ENCODE measurements at places on chromosomes 3 and 15.

DNA sequence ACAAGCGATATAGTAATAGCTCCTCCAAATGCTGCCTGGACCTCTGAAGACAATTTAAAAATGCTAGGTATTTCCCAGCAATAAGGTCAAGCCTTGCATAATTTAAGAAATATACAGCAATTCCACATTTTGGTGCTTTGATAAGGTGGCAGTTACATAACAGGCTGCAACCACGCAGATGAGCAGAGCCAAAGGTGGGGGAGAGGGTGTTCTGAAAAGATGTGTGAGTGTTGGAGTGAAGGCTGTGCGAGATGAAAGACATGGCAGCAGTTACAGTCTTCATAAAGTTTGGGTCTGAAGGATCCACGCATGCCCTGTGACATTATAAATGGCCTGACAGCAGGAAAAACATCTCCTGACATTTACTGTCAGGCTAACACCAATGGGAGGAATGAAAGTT is 26.1 kb downstream of the CTDSPL start:
- DNase-seq, result no peak

GRCh38 chr3:123412811-123413604 is 35.9 kb downstream of the ADCY5 start:
- DNase-seq, result no peak

GRCh38 chr15:67564021-67564967 is 21.8 kb downstream of the MAP2K5 start:
- DNase-seq, result no peak

DNA sequence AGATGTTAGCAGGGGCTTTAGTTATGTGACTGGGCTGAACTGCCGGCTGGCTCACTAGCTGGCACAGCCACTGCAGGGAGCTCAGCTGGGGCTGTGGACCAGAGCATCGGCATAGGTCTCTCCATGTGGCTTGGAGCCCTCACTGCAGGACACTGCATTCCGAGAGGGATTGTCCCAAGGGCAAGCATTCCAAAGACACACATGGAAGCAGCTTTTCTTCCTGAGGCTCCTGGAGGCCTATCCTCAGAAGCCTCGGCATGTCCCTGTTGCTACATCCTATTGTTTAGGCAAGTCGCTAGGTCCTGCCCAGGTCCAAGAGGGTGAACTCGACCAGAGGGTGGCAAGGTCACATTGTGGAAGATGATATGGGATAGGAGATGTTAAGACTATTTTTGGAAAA is 209.8 kb downstream of the PLCL2 start:
- DNase-seq, result no peak

DNA sequence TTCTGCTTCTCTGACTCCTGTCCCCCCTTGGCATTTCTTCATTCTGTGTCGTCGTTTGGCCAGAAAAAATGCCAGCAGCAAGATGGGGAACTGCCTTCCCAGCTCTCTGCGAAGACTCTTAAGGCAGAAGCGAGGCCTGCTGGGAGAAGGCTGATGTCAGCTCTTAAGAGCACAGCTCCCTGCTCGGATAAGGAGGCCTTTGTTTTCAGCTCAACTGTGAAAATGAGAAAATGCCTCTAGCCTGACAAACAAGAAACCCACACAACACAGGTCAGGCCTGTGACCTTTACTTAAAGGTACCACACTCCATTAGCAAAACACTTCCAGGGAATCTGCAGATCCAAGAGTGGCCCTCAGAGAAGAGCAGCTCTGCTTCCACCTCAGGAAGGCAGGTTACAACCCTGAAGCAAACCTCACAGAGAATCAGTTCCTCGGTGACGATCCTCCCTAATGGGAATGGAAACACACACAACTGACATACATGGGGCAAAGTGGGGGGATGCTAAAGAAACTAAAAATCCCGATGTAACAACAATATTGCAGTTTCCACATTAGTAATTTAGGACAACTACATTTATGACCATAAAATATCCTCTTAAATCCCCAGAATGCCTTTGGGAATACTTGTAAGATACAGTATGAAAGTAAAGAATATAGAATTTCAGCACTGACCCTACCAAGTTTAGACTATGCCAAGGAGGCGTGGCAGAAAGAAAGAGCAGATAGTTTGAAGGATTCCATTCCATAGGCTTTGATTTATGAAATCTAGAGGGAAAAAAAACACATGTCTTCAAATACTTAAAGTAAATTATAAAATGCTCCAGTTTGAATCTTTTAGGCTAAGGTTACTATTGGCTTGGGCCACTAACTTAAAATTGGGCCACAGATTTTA is 52.1 kb downstream of the VGLL4 start:
- DNase-seq, result no peak

DNA sequence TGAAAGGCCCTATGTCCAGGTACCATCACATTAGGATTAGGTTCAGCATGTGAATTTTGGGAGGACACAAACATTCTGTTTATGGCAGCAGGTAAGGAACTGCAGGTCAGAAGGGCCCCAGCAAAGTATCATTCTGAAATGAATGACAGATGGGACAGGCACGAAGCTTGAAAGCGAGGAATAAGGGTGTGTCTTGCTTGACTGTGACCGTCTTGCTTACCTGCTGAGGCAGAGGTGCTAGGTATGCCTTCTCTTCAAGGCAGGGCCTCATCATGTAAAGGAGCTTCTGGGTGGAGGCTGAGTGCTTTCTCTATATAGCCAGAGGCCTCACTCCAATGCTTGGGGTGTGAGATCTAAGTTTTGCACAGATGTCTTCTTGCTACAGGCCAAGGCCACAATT is 41.4 kb downstream of the TMEM108 start:
- DNase-seq, result no peak

- no peak for DNase-seq
These were observed 292.7 kb downstream of the DIPK2A start for GRCh38 chr3:144264350-144264749.

DNA sequence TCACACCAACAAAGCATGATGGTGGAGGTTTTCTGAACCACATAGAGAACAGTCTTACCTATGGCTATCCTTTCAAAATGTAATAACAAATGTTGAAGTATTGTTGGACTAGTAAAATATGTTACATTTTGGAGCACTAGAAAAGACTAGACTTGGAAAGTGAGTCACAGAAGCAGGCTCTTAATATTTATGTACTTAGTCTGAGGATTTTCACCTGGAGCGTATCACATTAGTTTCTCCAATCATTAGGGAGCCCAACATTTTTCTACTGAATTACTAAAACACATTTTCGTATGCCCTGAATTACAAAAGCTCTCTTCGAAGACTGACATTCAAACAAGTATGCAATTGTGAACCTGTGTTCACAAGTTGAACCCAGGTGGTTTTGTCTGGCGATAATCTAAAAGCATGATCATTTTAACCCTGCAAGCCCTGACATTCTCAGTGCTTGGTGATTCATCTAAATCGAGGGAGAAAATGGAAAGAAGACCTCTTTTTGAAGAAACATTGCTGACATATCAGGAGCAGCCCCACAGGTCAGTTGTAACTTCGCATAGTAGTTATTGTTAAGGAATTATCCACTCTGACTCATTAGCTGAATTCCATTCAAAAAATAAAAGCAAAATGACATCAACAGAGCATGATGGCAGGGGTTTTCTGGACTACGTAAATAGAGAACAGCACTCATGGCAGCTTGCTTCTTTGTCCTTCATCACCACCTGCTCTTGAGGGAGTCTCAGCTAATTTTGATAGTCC is 679.8 kb upstream of the NECTIN3 start:
- DNase-seq, result no peak

DNA sequence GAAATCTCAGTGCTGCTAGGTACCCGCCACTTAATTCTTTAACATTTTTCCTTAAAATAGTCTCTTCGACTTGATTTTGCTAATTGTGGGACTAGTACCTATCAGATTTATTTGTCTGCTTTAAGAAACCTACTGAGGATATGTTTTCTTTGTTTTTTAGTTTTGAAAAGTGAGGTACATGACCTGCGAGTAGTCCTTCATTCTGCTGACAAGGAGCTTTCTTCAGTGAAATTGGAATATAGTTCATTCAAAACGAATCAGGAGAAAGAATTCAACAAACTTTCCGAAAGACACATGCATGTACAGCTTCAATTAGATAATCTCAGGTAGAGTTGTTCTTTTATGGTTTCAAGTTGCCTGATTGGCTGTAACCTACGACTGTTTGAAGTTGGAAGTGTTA is 47.0 kb upstream of the TMEM42 start:
- no peak for DNase-seq

DNA sequence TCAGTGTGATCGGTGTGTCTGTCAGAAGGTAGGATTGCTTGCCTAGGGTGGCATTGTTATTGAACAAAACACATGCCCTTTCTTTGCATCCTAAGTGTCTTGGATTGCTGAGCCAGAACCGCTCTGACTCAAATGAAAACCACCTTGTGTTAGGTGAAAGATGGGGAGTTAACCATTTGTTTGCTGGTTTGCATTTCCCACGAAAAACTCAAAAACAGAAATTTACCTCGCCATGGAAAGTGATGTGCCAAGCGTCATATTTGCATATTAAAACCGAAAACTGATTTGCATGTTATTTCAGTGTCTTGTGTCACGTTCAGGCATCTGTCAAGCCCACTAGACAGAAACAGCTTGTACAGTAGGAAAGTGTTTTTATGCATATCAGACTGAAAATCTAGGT is 474.6 kb upstream of the TPRG1 start:
- no peak for DNase-seq

DNA sequence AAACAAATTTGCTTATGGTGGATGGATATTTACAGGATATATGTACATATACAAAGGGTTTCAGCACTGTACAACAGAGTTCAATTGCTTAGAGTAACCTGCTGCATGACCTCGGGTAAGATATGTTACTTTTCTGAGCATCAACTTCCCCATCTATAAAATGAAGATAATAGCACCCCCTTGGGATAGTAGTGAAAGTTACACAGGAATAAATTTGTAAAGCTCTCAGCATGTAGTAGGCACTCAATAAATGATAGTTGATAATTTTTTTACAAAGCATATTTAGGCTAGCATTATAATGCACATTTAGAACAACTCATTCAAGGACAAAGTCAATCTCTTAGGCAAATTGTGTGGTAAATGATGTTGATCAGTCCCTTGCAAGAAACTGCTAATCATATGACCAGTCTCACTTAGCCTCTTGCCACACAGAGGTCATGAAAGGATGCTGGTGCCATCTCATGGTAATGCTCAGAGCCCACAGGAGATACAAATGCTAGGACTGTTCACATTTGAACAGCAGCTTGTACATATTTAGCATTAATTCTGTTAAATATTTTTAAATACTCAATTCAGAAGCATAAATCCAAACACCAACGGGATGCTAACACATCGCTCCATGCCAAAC is 123.9 kb downstream of the MAGI1 start:
- DNase-seq, result no peak

DNA sequence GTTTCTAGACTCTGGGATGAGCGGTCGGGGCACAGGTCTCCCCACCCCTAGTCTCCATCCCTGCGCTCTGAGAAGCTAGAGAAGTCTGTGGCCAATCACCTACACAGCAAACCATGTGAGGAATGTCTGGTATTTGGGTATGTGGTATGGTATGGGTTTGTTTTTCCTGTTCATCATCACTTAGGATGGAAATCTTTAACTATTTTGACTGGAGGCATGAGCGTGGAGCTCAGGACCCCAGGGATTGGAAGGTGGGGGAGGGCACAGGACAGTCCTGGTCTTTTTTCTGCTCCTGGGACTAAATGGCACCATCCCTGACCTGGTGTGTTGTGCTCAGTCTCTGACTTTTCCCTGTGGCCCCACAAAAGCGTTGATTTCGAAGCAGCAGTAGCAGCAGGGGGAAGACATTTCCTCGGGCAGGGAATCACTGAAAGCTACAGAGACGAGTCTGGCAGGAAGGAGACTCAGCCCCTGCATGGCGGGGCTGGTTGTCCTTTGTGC is 191.7 kb upstream of the TPM1 start:
- DNase-seq, result no peak

GRCh38 chr15:71304681-71305080 is 189.4 kb downstream of the THSD4 start:
- DNase-seq, result no peak

DNA sequence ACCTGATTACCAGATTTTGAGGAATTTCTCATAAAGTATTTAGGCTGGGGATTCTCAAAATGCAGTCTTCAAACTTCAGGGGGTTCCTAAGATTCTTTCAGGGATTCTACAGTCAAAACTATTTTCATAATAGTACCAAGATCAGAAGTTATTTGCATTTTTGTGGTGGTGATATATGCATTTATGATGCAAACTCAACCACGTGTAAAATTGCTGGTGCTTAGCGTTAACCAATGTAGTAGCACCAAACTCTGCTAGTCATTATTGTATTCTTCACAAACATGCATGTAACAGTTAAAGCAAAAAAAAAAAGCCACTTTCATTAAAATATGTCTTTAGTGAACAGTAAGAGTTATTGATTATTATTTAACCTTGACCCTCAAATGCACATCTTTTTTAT is 274.9 kb upstream of the DNAJC19 start:
- no peak for DNase-seq

GRCh38 chr15:88036154-88036839 is 220.2 kb downstream of the NTRK3 start:
- no peak for DNase-seq

GRCh38 chr3:32353351-32353750 is 38.3 kb upstream of the CMTM7 start:
- DNase-seq, result no peak

GRCh38 chr3:158749526-158749925 is 17.3 kb upstream of the RARRES1 start:
- no peak for DNase-seq

DNA sequence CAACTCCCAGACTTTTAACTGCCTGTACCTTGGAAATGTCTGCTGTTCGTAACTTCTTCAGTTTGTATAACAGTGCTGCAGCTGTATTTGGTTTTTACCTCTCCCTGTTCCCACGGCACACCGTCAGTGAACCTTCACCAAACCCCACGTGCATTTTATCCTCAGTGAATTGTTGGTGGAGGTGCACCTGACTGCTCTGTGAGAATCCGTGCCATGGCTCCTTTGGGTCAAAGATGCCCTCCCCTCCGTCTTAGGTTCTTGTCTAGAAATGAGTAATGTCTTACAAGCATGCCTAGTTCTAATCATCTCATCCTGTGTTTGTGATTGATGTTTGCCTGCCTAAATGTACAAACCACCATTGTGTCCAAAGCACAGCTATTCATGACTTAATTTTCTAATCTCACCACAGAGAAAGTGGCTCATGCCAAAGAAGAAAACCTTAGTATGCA is 28.2 kb downstream of the TPM1 start:
- DNase-seq, result no peak

- DNase-seq, result no peak
These were observed 128.9 kb downstream of the RTP4 start for GRCh38 chr3:187497052-187497451.

- DNase-seq, result no peak
These were observed 39.0 kb upstream of the NEDD4 start for GRCh38 chr15:56032373-56032772.

- no peak for DNase-seq
These were observed 29.8 kb downstream of the ZNF592 start for GRCh38 chr15:84778194-84778593.

GRCh38 chr3:71492974-71493771 is 90.4 kb downstream of the FOXP1 start:
- no peak for DNase-seq
